H1 (cell line): ENCODE measurements at places on chromosomes 3 and 15. TPM values are rescaled to one million over a fixed set of nuclear protein-coding genes. Genes with fewer than 3 reads are reported as not detected.

The CGNL1 gene
- total RNA-seq, result 72.7 and 75.6 TPM in 2 replicates

The GJD2 gene
- 0.54 and 0.78 TPM in 2 replicates for total RNA-seq

The LRRC31 gene
- not detected in 2 replicates for total RNA-seq

The SCN11A gene
- 0.10 and 0.11 TPM in 2 replicates for total RNA-seq

The IL17RC gene
- 9.1 and 11.8 TPM in 2 replicates for total RNA-seq

The GRAMD1C gene
- total RNA-seq, result 1.3 and 2.1 TPM in 2 replicates

The MAP3K13 gene
- total RNA-seq, result 17.9 and 21.8 TPM in 2 replicates

The EFCC1 gene
- total RNA-seq, result 0.37 and 0.44 TPM in 2 replicates

The ZMAT3 gene
- 9.2 and 10.4 TPM in 2 replicates for total RNA-seq

The EFCAB12 gene
- total RNA-seq, result 0.75 and 0.99 TPM in 2 replicates
